ENCODE measurements at places on chromosomes 2 and 18. TPM values are rescaled to one million over a fixed set of nuclear protein-coding genes. Genes with fewer than 3 reads are reported as not detected.

DNA sequence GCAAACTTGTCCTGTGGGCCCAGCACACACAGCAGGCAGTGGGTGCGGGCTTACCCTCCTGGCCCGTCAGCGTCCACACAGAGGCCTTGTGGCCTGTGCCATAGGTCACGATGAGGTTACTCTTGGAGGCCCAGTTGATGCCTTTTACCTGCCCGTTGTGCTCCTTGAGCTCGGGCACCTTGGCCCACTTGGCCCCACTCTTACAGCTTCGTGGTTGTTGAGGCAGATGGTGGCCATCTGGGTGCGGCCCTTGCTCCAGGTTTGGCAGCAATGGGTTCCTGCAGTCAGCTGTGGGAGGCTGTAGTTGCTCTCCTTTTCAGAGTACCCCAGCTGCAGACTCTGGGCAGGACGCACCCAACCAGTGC, 45.5 kb upstream of the PTH2R start:
- no peak for DNase-seq

GRCh38 chr18:52730972-52731619, 391.1 kb downstream of the DCC start:
- no peak for DNase-seq

- DNase-seq = no peak
Measured at GRCh38 chr2:66569321-66569851, 134.5 kb downstream of the MEIS1 start.

- no peak for DNase-seq
Measured at GRCh38 chr2:5974477-5974876, 282.3 kb downstream of the SOX11 start.

- no peak for DNase-seq
Measured at GRCh38 chr2:238489431-238489830, 62.7 kb downstream of the ASB1 start.

GRCh38 chr18:3538456-3538855, 88.5 kb downstream of the TGIF1 start:
- DNase-seq = no peak

GRCh38 chr2:26572591-26572990, 68.6 kb downstream of the CIB4 start:
- DNase-seq = no peak

GRCh38 chr2:127277028-127277427, 16.9 kb downstream of the ERCC3 start:
- DNase-seq = no peak

- DNase-seq = no peak
Measured at GRCh38 chr2:180542511-180542910, 437.9 kb upstream of the UBE2E3 start.

GRCh38 chr18:45342166-45342565, 273.1 kb upstream of the SLC14A2 start:
- no peak for DNase-seq

- DNase-seq = no peak
Measured at GRCh38 chr2:20589975-20590703, 60.8 kb downstream of the HS1BP3 start.

DNA sequence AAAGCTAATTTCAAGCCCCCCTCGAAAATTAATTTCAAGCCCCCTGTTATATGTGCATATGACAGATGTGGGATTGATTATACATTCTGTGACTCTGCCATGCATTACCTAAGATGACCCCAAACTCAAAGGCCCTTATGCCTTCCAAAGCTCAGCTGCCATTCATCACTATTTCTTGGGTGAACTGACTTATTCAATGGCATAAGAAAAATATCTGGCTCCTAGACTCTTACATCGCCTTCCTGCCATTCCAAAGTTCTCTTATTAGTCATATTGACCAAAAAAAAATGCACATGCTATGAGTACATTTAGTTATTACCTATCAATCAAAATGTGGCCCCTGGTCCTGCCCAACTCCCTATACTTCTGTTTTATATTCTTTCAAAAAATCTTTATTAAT, 291.8 kb upstream of the CHAC2 start:
- DNase-seq = no peak

- peak; percentile 3 for DNase-seq
Measured at GRCh38 chr2:203533676-203534591, 1.2 kb downstream of the RAPH1 start.

DNA sequence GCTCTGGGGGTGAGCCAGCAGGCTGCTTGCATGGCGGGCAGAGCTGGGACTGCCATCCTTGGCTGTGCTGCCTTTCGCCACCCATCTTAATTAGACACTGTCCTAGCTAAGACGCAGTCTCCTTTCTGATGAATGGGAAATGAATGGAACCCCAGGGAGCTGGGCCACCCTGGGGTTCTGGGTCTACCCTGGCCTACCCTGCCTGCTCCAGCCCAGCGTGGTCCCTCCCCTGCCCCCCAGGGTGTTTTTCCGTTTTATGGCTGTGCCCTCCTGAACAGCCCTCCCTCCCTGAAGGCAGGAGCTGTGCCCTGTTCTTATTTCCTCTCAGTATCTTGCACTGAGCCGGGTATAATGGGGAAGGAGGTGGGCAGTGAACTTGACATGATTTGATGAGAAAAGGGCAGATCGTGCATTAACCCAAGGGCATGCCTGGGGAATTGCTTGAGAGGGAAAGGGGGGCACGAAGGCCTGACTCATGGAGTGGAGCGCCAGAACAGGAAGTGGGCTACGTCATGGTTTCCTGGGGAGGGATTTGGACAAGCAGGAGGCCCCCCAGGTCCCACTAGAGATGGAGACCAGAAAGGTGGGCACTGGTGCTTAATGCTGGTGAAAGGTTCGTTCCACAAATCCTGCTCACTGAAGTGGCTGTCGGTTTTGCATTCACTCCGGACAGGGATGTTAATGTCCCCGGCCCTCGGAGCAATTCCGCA, 165.0 kb downstream of the KLHL29 start:
- no peak for DNase-seq

- no peak for DNase-seq
Measured at GRCh38 chr18:24231773-24232735, 93.2 kb downstream of the CABYR start.

Gene FAM161A
- 4.0 TPM for total RNA-seq

Gene TOGARAM2
- total RNA-seq = 4.3 TPM

Gene IGFBP2
- 0.46 TPM for total RNA-seq

Gene ST8SIA5
- not detected for total RNA-seq

Gene NGEF
- total RNA-seq = 0.09 TPM

Gene FBXO11
- 74.6 TPM for total RNA-seq

Gene FRZB
- total RNA-seq = 0.07 TPM

Gene APCDD1
- total RNA-seq = 0.62 TPM

Gene SLC9A2
- not detected for total RNA-seq

Gene BMP10
- total RNA-seq = not detected

Measured in T-cell (primary cell).